ENCODE measurements at places on chromosomes 6 and 20.
A peak's percentile ranks its signal among the peaks of the same experiment; 100 is the strongest.

DNA sequence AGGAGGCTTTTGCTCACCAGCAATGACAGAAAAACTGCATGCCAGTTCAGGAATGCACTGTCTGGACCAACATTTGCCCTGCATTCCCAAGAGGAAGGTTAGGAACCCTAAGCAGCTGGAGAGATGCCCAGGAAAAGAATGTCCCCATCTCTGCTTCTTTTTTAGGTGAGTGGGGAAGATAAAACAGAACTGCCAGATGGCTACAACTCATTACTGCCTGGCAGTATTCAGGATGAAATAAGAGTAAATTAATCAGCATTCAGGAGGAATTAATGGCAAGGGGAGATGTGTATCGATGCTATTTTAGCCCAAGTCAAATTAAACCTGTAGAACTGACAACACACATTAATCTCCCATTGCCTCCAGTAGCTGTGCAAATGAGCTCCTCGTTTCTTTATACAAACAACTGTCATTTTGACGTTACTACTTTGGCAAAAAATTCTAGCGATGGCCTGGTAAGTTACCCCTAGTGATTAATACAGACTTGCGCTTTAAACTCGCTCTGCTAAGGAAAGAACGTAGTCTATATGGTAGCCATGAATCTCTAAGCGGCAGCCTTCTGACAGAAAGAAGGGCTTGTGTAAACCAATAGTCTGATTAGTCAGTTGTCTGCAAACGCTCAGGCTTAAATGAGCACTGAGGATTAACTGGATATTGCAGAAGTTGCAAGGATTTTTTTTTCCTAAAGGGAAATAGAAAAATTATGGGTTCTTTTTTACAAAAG is 16.7 kb upstream of the SMLR1 start:
- DNase-seq: no peak

DNA sequence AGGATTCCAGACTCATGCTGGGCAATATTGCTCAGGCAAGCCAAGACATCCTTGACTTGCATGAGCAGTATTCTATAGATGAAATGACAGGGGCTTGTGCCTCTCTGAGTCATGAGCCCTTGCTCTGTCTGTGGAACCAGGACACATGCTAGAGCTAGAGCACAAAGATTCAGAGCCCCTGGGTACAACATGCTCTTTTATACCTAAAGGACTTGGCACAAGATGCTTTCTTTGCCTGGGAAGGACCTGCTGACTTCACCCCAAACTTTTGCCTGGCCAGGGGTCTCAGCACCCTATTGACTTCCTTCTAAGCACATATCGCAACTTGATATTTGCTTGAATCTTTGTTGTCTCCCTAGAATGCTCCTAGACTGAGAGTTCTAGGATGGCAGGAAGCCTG is 27.4 kb downstream of the TGM6 start:
- no peak for DNase-seq

GRCh38 chr6:4610256-4610655 is 165.9 kb upstream of the CDYL start:
- DNase-seq: no peak

DNA sequence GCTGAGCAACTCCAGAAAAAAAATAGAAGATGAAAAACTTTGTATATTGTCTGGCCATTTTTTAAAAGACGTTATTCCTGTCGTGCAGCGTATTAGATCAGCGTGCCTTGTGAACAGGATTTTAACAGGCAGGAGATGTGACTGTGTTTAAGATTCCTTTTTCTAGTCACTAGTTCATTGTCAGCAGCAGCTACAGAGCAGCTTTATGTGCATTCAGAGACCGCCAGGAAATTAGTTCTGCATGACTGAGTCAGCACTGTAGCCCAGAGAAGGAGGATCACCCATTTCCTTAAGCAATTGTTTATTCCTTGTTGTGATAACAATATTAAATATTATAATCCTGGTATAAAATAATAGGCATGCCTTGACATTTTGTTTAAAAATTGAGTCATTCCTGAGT is 75.4 kb upstream of the ADGRB3 start:
- DNase-seq: no peak

- DNase-seq: no peak
Observed at GRCh38 chr6:143195349-143195845, 134.7 kb downstream of the AIG1 start.

GRCh38 chr6:22322103-22323030 is 25.5 kb upstream of the PRL start:
- DNase-seq: no peak

DNA sequence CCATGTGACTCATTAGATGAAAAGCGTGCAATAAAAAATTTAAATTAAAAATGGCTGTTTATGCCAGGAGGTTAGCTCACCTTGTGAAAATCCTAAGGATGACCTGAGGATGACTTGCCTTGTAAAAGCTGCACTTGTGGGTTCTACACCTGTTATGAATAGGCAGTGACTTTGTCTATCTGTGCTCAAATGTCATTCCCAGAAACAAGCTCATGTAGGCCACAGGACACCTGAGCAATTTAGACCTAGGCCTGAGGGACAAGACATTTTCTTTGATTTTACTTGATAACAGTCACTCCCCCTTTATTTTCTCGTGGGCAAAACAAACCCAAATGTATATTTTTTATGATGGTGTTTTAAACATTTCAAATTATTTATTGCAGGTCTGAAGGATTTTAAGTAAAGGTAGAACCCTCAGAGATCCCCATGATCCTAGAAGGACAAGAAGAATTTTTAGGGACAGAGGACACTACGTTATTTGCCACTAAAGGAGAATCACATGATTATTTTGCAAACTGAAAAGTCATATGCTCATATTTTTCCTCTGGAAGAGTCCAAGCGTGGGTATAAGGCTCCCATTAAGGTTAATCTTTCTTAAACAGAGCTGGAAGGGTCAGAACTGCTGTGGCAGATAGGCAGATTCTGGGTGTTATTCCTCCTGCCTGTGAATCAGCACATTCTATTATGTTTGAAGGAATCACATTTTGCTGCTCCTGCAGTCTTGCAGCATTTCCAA is 277.5 kb upstream of the MAN1A1 start:
- no peak for DNase-seq

DNA sequence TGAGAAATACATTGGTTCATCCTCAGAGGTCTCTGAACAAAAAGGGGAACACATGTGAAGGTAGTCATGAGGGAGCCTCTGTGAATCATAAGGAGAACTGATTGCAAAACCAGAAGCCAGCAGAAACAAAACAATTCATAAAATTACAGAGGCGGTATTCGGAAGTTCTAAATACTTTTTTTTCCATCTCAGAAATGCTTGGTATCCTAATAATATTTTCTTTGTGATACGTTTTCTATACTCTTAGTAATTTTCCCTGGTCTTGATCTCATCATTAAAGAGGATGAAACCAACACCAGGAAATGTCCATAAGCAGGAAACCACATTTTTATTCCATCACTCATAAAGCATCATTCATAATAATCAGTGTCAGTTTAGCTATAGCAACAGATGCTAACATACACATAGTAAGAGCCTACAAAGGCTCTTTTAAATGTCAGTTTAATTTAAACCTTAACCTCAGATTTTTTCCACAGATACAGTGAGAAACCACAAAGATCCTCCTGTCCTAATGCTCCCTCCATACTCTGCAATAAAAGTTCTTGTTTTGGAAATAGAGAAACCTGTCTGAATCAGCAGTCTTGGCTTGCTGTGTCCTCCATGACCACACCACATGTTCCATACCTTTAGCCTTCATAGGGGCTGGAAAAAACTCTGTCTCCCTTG is 29.2 kb downstream of the SGK1 start:
- peak; percentile 3 for DNase-seq

DNA sequence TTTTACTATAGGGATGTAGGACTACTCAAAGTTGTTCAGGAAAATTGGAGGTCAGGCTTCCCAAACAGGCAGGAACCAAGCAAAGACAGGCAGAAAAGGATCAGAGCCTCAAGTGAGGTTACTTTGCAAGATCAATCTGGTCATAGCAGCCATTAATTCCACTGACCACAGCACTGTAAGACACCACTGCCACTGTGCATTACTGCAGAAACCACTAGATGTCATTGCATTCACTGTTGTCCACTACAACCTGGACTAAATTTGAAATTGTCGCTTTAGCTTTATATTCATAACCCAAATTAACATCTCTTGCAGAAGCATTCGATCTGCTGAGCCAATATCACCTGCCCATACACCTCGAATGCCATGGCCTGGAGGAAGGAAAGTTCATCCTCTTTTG is 126.9 kb upstream of the UFL1 start:
- DNase-seq: no peak

Measured in stimulated activated CD4-positive, alpha-beta T cell treated with anti-CD3 and anti-CD28 coated beads, TNF-alpha, amount 100 ng/mL, for 24 hours (primary cell).